Activated CD4-positive, alpha-beta T cell treated with anti-CD3 and anti-CD28 coated beads for 36 hours (primary cell): ENCODE measurements at places on chromosomes 7 and 10. TPM values are rescaled to one million over a fixed set of nuclear protein-coding genes. Genes with fewer than 3 reads are reported as not detected.

The LRRC17 gene
- total RNA-seq = 0.25 TPM

The CYP3A5 gene
- not detected for total RNA-seq

The CHN2 gene
- 0.25 TPM for total RNA-seq

The CTAGE8 gene
- 1.9 TPM for total RNA-seq

The GSAP gene
- total RNA-seq = 1.4 TPM

The EGFR gene
- 0.09 TPM for total RNA-seq

The GIMAP8 gene
- 9.6 TPM for total RNA-seq

GRCh38 chr10:86113044-86113443 is 253.6 kb downstream of the GRID1 start:
- no peak for DNase-seq
- no peaks in the 10 kb centered on the region for H3K27me3 ChIP-seq
- no peaks in the 10 kb centered on the region for H3K4me1 ChIP-seq
- no peak overlapping the region for H3K27ac ChIP-seq
- H3K4me3 ChIP-seq = no peak overlapping the region

DNA sequence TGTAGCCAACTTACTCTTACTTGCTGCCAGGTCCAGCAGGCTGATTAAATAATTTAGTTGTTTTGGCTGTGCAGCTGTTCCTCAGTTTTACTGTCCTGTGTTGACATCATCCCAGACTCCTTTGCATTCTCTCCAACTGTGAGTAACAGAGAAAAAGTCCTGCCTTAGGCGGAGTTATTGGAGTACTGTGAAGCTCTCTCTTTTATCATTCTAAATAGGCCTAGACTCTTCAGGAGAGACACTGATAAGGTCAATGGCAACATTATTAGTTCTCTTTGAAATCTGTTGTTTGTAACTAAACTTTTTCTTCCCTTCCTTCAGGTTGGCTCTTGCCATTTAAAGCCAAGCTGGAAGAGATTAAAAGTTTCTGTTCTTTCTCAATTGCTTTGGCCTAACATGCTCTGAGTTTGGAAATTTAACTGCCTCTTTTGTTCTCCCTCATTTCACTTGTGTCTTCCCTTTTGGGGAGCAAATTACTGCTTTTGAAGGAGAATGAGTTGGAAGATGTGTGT is 215.7 kb upstream of the CSTF2T start:
- DNase-seq = no peak
- no peak overlapping the region for H3K4me3 ChIP-seq
- no peaks in the 10 kb centered on the region for H3K36me3 ChIP-seq
- no peak overlapping the region for H3K27ac ChIP-seq

GRCh38 chr10:95297402-95297801 is 6.6 kb upstream of the PDLIM1 start:
- no peak overlapping the region for H3K27ac ChIP-seq
- no peaks in the 10 kb centered on the region for H3K36me3 ChIP-seq
- no peak for DNase-seq
- H3K4me3 ChIP-seq = no peak overlapping the region
- peaks cover 16% of the 10 kb centered on the region for H3K27me3 ChIP-seq

DNA sequence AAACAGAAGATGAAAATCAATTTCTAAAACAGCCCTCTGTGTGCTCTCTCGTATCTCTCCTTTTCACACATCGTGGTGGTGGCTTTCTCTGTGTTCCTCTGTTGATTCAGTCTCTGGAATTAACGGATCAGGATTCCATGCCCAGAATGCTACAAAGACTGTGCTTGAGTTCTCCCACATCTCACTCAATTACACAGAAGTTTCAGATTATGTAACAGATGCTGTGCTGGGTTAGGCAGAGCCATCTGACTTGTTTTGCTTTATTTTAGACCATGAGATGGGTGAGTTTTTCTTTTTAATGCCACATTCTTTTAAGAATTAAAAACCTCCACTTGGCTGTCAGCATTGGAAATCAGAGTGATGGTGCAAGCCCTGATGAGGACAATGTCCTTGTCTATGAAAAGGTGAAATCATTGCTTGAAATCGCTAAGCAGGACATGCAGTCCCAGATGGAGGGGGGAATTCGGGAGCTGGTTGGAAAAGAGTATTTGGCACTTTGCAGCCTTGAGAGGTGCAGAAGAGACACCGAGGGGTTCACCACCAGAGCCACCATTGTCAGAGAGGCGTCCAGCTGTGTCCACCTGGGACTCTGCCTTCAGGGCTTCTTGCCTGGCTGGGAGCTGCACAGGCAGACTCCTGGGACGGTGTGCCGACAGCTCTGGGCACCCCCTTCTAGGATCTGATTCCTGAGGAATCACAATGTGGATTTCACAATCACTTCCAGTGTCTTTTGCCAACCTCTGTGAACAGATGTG is 80.4 kb downstream of the EGFR start:
- H3K27me3 ChIP-seq = peaks cover 39% of the 10 kb centered on the region
- no peak overlapping the region for H3K4me3 ChIP-seq
- no peaks in the 10 kb centered on the region for H3K36me3 ChIP-seq
- no peak for DNase-seq
- H3K4me1 ChIP-seq = no peaks in the 10 kb centered on the region
- H3K27ac ChIP-seq = no peak overlapping the region

DNA sequence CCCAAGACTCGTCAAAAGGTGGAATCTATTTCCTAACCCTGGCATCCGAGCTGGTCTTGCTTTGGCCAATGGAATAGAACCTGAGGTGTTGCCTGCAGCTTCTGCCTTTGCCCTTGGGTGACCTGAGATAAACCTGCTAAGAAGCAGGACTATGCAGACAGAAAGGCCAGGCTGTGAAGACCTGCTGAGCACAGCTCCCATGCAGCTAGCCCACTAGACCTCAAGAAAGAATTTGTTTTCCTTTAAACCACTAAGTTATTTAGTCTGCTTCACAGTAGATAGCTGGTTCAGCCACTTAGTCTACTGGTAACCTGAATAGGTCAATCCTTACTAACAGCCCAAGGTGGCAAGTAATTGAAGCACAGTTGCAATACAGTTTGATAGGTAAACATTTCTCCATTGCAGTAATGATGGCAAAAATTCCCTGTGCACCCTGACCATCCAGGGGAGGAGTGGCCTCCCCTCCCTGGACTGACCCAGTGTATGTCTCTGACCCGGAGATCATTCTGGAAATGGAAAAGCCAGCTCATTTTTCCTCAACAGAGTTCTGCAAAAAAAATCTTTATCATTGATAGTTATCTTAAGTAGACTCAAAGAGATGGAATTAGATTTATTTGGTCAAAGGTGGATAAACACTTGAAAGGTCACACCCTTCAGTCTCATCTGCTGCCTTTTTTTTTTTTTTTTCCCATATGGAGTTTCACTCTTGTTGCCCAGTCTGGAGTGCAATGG is 20.0 kb downstream of the TNS3 start:
- no peaks in the 10 kb centered on the region for H3K4me1 ChIP-seq
- no peak overlapping the region for H3K4me3 ChIP-seq
- no peaks in the 10 kb centered on the region for H3K36me3 ChIP-seq
- DNase-seq = no peak

DNA sequence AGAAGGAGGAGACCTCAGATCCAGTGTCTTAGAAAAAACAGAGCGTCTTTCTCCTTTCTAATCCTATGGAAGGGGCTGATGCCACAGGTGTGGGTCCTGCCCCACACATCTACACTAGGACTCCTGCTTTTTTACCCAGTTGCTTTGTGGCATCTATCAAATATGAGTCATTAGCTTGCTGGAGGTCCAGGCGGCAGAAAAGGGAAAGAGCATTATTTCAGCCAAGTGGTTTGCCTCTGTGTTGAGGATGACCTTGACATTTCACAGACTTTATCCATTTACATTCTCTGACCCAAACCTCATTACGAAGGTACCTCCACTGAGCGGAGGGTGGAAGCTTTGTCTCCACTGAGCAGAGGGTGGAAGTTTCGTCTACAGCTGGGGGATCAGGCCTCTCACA is 308.4 kb upstream of the KLF6 start:
- no peak overlapping the region for H3K4me3 ChIP-seq
- H3K27me3 ChIP-seq = no peaks in the 10 kb centered on the region
- DNase-seq = no peak
- H3K36me3 ChIP-seq = no peaks in the 10 kb centered on the region

DNA sequence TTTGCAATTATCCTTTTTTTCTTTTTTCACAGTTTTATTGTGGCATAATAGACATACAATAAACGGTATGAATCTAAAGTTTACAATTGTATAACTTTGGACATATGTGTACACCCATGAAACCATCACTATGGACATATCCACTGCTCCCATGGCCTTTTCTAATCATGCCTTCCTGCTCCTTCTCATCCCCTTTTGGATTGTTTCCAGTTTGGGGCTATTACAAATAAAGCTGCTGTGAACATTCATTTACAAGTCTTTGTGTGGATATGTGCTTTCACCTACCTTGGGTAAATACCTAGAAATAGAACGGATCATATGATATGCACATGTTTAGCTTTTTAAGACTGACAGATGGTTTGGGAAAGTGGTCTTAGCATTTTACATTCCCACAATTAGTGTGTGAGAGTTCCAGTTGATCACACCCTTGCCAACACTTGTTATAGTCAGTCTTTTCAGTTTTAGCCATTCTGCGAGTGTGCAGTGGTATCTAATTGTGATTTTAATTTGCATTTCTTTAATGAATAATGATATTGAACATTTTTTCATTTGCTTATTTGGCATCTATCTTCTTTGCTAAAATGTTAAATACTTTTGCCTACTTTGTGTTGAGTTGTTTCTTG is 120.9 kb upstream of the KAT6B start:
- H3K27ac ChIP-seq = no peak overlapping the region
- no peak overlapping the region for H3K4me3 ChIP-seq
- no peaks in the 10 kb centered on the region for H3K4me1 ChIP-seq

DNA sequence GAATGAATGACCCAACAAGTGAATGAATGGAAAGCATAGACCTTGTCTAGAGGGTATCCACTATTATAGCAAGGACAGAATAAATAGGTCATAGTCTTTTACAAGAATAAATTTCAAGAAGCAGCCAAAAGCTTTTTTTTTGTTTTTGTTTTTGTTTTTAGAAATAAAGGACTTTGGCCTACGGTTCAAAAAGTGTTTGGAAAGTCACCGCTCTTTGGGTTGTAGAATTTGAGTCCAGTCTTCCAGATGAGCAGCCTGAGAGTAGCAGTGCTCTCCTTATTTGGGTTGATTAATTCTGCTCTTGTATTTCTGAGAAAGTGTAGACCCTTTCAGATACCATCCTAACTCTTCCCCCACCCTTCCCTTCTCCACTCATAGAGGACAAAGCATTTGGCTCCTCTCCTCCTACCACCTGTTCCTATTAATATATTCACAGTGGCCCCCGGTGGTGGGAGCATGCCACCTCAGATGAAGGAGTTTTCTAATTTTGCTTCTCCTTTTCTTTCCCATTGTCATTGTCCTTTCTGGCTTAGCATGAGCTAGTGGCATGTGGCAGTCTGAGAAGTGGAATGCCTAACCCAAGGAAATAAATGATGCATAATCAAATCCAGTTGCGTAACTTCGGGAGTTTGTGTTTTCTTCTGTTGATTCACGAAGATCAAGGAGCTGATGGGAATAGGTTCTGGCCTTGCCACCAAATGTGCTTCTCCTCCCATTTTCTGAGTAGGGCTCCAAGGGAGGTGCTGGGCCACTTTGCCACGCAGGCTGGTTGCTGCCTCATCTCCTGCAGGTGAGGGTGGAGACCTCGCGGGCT is 114.7 kb downstream of the CHN2 start:
- H3K36me3 ChIP-seq = no peaks in the 10 kb centered on the region
- H3K27ac ChIP-seq = no peak overlapping the region
- no peak overlapping the region for H3K4me3 ChIP-seq
- peaks cover 7% of the 10 kb centered on the region for H3K27me3 ChIP-seq
- no peaks in the 10 kb centered on the region for H3K4me1 ChIP-seq
- peak; percentile 10 for DNase-seq

DNA sequence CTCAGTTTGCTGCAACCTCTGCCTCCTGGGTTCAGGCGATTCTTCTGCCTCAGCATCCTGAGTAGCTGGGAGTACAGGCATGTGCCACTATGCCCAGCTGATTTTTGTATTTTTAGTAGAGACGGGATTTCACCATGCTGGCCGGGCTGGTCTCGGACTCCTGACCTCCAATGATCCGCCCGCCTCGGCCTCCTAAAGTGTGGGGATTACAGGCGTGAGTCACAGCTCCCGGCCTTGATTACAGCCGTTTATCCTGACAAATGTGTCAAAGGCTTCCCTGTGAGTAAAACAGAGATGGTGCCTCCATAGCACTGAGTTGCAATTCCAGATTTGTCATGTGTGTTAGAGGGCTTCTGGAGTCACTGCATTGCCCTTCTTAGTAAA is 273.7 kb downstream of the CCDC3 start:
- no peaks in the 10 kb centered on the region for H3K36me3 ChIP-seq
- H3K27me3 ChIP-seq = no peaks in the 10 kb centered on the region
- no peak overlapping the region for H3K4me3 ChIP-seq
- no peak overlapping the region for H3K27ac ChIP-seq
- DNase-seq = no peak

DNA sequence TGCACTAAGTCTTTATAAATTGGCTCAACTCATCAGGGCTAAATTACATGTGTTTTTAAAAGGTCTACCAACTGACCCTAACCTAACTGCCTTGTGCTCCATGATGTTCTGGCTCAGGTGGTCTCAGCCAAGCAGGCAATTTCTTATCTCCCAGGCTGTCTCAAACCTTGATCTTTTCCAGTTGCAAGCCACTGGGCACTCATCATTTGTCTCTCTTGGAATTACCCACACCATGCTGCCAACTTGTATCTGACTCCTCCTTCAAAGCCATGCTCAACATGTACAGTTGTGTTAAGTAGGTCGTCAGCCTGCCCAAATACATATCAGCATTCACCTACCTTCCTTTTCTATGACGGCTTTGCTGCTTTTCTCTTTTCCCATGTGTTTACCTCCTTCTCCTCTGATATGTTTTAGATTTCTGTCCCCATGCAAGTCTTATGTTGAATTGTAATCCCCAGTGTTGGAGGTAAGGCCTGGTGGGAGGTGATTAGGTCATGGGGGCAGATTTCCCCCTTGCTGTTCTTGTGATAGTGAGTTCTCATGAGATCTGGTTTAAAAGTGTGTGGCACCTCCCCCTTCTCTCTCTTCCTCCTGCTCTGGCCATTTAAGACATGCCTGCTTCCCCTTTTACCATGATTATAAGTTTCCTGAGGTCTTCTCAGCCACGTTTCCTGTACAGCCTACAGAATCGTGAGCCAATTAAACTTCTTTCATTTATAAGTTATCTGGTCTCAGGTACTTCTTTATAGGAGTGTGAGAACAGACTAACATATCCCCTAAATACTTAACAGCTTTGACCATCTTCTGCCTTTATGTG is 130.0 kb downstream of the ELAPOR2 start:
- H3K36me3 ChIP-seq = no peaks in the 10 kb centered on the region
- no peak for DNase-seq
- no peak overlapping the region for H3K27ac ChIP-seq
- peaks cover 13% of the 10 kb centered on the region for H3K4me1 ChIP-seq

DNA sequence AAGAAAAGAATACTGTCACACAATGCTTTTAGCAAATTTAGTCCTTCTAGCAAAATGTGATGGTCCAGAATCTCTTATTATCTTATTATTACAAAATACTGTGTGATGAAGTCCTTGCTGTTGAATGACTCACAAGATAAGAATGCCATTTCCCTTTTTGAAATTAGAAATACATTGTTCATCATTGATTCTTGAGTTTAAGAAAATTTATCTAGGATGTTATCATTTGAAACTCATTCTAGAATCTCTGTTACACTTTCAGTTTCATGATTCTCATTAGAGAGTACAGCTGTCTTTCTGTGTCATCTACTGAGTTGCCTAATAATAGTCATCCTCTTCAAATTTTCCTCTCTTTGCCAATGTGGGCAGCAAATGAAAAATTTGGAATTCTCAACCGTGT is 9.6 kb downstream of the ZKSCAN5 start:
- H3K27me3 ChIP-seq = no peaks in the 10 kb centered on the region
- H3K4me1 ChIP-seq = peaks cover 5% of the 10 kb centered on the region
- H3K4me3 ChIP-seq = no peak overlapping the region
- no peak overlapping the region for H3K27ac ChIP-seq
- DNase-seq = no peak
